ENCODE measurements at places on chromosomes 3 and 15. TPM values are rescaled to one million over a fixed set of nuclear protein-coding genes. Genes with fewer than 3 reads are reported as not detected.

Gene ZIC1
- not detected for total RNA-seq

Gene RPP25
- 14.1 TPM for total RNA-seq

Gene SUCNR1
- total RNA-seq = 4.8 TPM

Gene PRSS50
- 0.24 TPM for total RNA-seq

Gene SERINC4
- 0.10 TPM for total RNA-seq

Gene CCR9
- total RNA-seq = 0.12 TPM

Gene GOLIM4
- total RNA-seq = 41.3 TPM

Gene KLHL6
- 21.6 TPM for total RNA-seq

GRCh38 chr15:78637776-78638435 is 3.1 kb downstream of the CHRNB4 start:
- no peak for DNase-seq

- no peak for DNase-seq
Observed at GRCh38 chr3:169939751-169940150, 26.9 kb upstream of the SEC62 start.

DNA sequence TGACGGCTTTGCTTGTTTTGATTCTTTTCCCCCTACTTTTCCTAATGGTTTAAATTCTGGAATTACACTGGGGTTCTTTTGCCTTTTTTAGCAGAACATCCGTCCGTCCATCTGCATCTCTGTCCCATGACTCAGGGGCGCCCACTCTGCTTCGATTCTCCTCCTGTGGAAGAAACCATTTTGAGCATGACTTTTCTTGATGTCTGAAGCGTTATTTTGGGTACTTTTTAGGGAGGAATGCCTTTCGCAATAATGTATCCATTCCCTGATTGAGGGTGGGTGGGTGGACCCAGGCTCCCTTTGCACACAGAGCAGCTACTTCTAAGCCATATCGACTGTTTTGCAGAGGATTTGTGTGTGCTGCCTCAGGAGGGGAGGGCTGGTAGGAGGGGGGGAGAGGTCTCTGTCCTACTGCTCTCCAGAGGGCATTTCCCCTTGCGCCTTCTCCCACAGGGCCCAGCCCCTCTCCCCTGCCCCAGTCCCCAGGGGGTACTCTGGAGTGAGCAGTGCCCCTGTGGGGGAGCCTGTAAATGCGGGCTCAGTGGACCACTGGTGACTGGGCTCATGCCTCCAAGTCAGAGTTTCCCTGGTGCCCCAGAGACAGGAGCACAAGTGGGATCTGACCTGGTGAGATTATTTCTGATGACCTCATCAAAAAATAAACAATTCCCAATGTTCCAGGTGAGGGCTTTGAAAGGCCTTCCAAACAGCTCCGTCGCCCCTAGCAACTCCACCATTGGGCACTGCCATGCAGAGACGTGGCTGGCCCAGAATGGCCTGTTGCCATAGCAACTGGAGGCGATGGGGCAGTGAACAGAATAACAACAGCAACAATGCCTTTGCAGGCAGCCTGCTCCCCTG is 19.5 kb upstream of the BSN start:
- DNase-seq = no peak

DNA sequence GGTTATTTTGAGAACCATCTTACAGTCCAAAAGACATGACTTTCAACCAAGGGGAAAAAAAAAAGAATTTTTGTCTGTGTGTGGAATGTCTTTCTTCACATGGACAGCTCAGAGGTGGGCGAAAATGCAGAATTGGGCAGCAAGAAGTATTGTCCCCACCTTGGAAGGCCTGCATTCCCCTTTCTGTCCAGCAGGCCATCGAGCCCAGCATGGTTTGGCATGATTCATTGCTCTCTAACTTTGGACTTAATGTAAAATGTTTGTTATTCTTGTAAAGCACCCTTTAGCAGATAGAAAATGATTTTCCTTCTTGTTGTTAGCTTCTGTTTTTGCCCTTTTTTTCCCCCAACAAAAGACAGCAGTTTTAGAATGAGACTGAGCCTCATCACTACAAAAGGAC is 12.4 kb downstream of the MYO1E start:
- DNase-seq = no peak

DNA sequence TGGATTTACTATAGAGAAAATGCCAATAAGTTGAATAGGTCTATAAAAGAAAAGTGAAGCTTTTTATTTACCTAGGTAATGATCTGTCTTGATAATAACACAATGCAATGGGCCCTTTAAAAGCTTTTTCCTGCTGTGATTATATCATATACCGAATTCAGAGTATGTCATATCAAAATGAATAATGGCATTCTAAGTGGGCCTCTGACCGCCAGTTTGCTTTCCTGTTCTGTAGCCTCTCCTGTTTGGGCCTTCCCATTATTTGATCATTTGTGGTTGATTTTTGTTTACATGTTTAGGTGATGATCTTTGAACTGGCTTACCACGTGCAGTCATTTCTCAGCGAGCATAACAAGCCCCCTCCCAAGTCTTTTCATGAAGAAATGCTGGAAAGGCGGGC is 14.9 kb downstream of the EIF2AK4 start:
- no peak for DNase-seq

DNA sequence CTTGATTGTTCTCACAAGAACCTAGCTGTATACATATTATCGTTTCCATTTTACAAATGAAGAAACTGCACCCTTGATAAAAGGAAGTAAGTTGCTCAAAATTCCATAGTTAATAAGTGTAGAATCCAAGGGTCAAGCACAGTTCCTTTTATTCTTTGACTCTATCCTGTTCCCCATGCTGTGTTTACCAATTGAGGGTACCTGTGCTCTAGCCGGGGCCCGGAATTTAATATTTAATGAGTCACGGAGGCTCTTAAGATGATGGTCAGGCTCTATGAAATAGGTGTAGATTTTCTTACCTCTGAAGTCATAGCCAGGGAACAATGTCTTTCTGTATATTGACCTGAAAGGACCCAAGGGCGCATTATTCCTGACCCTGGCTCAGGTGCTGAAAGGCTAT is 65.2 kb downstream of the LPP start:
- DNase-seq = no peak

GRCh38 chr3:155853214-155854140 is 750 bp downstream of the SLC33A1 start:
- DNase-seq = no peak

GRCh38 chr3:115146418-115147328 is at the start of gene ZBTB20:
Gene ZBTB20 (minus strand): TSS chr3:115147288.
- peak; percentile 64 for DNase-seq

- no peak for DNase-seq
Observed at GRCh38 chr3:160434071-160434470, 15.5 kb downstream of the TRIM59 start.

GRCh38 chr3:99644746-99645145 is 6.4 kb downstream of the COL8A1 start:
- DNase-seq = no peak

DNA sequence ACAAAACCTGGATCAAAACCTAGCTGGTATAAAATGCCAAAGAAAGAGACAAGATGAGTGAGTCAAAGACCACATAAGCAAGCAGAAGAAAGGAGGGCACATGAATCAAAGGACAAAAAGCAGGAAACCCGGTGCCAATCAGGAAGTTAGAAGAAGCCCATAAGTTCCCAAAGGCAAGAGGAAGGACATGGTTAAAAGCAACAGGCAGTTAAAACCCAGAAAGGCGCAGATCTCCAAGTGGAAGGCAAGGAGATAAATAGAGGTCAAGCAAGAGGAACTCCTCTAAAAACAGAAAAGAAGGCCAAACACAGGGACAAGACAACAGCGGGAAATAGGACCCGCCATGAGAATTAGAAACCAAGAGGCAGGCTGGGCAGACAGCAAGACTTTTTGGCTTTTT is 4.4 kb downstream of the TMOD2 start:
- DNase-seq = no peak

DNA sequence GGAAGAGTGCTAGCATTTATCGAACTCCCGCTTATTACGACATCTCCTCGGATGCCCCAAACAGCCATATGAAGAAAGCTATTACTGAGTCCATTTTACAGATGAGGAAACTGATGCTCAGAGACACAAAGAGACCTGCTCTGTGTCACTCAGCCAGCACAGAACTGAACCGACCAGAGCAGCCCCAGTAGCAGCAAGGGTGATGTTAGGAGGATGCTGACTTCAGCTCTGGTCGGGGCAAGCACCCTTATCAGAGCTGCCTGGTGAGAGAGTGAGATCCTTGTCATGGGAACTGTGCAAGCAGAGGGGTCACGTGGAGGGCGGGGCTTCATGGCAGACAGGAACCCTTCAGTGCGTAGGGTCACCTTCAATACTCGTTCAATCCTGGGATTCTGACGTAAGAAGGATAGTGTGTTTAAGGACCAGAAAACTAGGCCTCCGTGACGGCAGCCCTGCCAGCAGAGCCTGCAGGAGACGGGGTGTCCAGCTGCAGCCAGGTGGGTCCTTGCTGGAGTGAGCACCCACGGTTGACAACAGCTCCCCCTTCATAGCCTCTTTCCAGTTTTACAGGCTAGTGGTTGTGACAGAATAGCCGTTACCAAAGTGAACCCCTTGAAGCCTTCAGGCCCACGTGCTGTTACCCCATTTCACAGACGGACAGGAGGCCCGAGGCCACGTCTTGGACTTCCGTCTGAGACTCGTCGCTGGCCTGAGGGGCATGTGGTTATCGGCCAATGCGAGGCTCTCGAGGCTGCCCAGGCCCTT is 12.0 kb upstream of the IQSEC1 start:
- DNase-seq = no peak

- DNase-seq = no peak
Observed at GRCh38 chr3:60759439-60759838, 491.8 kb downstream of the FHIT start.

DNA sequence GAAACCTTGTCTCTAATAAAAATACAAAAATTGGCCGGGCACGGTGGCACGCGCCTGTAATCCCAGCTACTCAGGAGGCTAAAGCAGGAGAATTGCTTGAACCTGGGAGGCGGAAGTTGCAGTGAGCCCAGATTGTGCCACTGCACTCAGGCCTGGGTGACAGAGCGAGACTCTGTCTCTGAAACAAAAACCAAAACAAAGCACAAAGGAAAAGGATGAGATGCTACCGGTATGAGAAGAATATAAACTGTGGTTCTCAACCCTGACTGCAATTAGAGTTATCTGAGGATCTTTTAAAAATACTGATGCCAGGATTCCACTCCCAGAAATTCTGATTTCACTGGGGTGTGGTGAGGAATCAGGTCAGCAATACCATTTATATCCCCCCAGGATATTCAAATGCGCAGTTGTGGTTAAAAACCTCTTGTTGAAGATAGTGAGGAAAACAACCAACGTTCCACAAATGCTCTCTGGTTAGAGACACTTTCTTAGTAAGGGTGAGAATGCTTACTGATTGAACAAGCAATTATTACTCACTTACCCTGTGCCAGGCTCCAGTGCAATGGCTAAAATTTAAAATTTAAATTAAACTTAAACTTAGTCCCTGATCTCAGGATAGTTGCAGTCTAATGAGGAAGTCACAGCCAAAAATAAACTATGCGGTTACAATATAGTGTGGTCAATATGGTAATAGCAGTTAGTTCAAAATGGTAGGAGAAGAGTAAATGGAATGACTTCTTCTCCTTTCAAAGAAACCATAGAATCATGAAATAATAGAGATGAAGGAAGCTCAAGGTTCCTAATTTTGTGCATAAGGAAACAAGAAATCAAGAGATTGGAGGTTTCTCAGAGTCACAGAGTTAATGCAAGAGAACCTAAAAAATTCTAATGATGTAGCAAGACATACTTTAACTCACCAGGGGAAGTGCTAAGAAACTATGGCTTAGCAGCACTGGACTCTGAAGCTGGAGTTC is 109.5 kb downstream of the SSR3 start:
- DNase-seq = no peak

DNA sequence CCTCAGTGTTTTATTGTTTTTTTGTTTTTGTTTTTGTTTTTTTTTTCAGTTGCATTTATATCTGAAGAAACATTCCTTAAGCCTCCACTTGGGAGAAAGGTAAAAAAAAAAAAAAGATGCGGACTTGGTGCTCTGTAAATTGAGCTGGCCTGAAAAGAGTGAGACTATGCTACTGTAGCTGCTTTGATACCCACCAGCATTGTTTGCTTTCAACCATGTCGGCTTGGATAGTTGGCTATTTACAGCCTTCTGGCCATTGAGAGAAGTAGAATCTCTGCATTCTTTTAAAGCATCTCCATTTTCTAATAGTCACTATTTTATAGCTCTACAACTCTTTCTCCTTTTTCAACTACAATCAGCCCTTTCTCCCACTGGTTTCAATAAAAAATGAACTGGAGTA is 149.6 kb downstream of the ZIC4 start:
- DNase-seq = no peak

Measured in left lung (tissue), 14 donors.